Glutamatergic neuron (in vitro differentiated cells): ENCODE measurements at places on chromosomes 11 and 22. TPM values are rescaled to one million over a fixed set of nuclear protein-coding genes. Genes with fewer than 3 reads are reported as not detected.

Gene RCN1
- total RNA-seq: 200 TPM

Gene RFPL2
- 1.4 TPM for total RNA-seq

Gene MS4A6A
- not detected for total RNA-seq

Gene TMEM191B
- 42.7 TPM for total RNA-seq

Gene MISFA
- 1.7 TPM for total RNA-seq

Gene CDCA5
- total RNA-seq: 7.7 TPM

Gene SYT13
- total RNA-seq: 7.5 TPM

Gene MRGPRF
- total RNA-seq: 1.0 TPM

GRCh38 chr11:47593934-47594855 lies at the start of gene C1QTNF4:
Gene C1QTNF4 (minus strand): TSS chr11:47594411. CDS start chr11:47590810, 3,601 bp downstream.
- peak; percentile 62 for DNase-seq
- H3K4me1 ChIP-seq: peaks cover 10% of the 10 kb centered on the region
- peaks cover 23% of the 10 kb centered on the region for H3K27me3 ChIP-seq

GRCh38 chr11:66048547-66049323 lies at the start of gene GAL3ST3:
Gene GAL3ST3 (minus strand): TSS chr11:66049161. CDS start chr11:66045415, 3,746 bp downstream.
- H3K4me3 ChIP-seq: peak within 1 kb of the TSS; percentile 68
- H3K27me3 ChIP-seq: peaks cover 8% of the 10 kb centered on the region
- H3K4me1 ChIP-seq: peaks cover 22% of the 10 kb centered on the region
- DNase-seq: peak; percentile 55
- no peaks in the 10 kb centered on the region for H3K36me3 ChIP-seq

- peak; percentile 46 for DNase-seq
- H3K4me1 ChIP-seq: peaks cover 12% of the 10 kb centered on the region
- no peak overlapping the region for H3K4me3 ChIP-seq
- no peaks in the 10 kb centered on the region for H3K27me3 ChIP-seq
Measured at GRCh38 chr11:15307619-15308024, 192.9 kb downstream of the INSC start.

- DNase-seq: no peak
- no peaks in the 10 kb centered on the region for H3K27me3 ChIP-seq
- no peak overlapping the region for H3K4me3 ChIP-seq
- no peaks in the 10 kb centered on the region for H3K36me3 ChIP-seq
- H3K4me1 ChIP-seq: no peaks in the 10 kb centered on the region
Measured at GRCh38 chr11:47314992-47315391, 37.5 kb downstream of the MYBPC3 start.

DNA sequence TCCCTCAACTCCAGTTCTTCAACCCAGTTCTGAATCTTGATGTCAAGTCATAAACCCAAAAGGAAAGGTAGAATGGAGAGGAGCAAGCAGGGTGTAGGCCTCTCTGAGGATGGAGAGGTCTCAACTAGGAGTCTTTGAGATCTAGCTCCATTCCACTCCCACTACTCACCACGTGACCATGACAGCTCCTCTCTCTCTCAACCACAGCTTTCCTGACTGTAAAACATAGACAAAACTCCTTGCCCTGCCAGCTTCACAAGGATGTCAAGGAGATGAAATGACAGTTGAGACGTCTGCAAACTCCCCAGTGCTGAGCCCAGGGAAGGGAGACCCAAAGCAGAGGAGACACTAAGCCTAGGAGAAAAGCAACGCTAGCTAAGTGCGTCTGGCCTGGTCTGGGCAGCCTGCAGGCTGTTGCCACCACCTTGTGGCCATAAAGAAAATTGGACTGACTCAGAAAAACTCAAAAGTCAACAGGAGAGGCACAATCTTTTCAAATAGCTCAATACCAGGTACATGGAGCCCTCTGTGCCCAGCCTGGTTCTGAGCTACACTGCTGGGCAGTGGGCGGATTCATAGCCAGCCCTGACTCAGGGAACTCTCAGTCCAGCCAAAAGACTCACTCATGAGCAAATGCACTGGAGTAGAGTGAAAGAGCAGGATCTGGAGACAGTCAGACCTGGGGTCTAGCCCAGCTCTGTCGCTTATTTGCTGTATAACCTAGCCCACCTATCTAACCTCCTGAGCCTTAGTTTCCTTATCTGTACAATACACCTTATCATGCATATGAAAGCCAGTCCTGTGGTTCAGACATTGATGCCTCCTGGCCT lies 3.4 kb downstream of the CLPB start:
- peak; percentile 52 for DNase-seq
- H3K27ac ChIP-seq: no peak overlapping the region
- H3K27me3 ChIP-seq: peaks cover 5% of the 10 kb centered on the region

- H3K4me3 ChIP-seq: peak overlapping the region; percentile 88
- H3K27me3 ChIP-seq: peaks cover 3% of the 10 kb centered on the region
- H3K4me1 ChIP-seq: peaks cover 12% of the 10 kb centered on the region
- H3K36me3 ChIP-seq: no peaks in the 10 kb centered on the region
- DNase-seq: peak; percentile 51
Measured at GRCh38 chr22:19291218-19291579, 320 bp downstream of the CLTCL1 start.

DNA sequence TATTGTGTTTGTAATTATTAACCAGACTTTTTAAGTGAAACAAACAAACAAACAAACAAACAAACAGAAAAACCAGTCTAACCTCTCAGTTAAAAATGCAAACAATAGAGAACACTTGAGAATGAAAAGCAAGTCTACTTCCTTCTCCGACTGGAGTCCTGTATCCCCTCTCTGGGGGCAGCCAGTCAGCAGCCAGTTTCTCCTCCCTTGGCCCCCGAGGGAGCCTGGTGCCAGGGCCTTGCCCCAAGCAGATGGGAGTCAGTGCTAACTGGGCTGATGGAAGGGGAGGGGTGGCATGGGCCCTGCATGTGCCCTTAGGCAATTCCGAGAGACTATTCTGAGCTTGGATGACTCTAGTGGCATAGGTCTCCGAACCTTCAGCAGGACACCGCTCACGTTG lies 137.2 kb downstream of the GRIK4 start:
- H3K4me1 ChIP-seq: peaks cover 7% of the 10 kb centered on the region
- DNase-seq: no peak
- H3K4me3 ChIP-seq: no peak overlapping the region
- no peak overlapping the region for H3K27ac ChIP-seq
- peaks cover 5% of the 10 kb centered on the region for H3K27me3 ChIP-seq

DNA sequence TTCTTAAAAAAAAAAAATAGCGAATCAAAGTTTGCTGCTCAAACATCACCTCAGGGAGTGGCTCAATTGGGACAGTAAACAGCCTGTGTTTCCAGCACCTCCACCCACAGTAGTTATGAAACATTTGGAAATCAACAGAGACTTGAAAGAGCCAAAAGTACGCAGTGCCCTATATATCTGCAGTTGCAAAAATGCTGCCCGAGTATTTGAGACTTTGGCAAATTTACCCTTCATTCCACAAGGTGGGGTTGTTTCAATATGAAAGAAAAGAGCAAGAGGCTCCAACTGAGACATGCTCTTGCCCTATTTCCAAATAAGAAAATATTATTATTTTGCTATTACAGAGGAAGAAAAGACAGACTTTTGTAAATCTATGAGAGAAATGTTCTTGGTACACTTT lies 851.1 kb upstream of the RAG2 start:
- H3K36me3 ChIP-seq: no peaks in the 10 kb centered on the region
- H3K27me3 ChIP-seq: no peaks in the 10 kb centered on the region
- no peak overlapping the region for H3K27ac ChIP-seq
- DNase-seq: no peak

DNA sequence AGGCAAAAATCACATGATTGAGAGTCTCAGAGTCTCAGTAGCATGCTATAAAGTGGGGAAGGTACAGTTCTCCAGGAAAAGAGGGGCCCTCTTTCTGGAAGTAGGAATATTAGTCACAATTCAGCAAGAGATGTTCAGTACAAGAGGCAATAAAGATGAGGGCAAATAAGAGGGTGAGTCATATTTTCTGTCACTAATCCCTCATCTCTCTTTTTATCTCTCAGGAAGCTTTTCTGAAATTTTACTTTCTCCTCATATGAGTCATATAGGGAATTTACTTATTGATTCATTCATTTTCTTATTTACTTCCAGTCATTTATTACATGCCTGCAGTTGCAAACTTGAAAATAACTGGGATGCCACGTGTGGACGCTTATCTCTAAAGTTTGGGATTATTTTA lies 3.4 kb upstream of the NXPE1 start:
- no peaks in the 10 kb centered on the region for H3K4me1 ChIP-seq
- DNase-seq: no peak
- no peak overlapping the region for H3K4me3 ChIP-seq
- H3K36me3 ChIP-seq: no peaks in the 10 kb centered on the region
- no peak overlapping the region for H3K27ac ChIP-seq

GRCh38 chr22:50544078-50544745 lies 1.5 kb upstream of the KLHDC7B start:
- H3K4me3 ChIP-seq: no peak overlapping the region
- peaks cover 3% of the 10 kb centered on the region for H3K4me1 ChIP-seq
- peaks cover 5% of the 10 kb centered on the region for H3K27me3 ChIP-seq

DNA sequence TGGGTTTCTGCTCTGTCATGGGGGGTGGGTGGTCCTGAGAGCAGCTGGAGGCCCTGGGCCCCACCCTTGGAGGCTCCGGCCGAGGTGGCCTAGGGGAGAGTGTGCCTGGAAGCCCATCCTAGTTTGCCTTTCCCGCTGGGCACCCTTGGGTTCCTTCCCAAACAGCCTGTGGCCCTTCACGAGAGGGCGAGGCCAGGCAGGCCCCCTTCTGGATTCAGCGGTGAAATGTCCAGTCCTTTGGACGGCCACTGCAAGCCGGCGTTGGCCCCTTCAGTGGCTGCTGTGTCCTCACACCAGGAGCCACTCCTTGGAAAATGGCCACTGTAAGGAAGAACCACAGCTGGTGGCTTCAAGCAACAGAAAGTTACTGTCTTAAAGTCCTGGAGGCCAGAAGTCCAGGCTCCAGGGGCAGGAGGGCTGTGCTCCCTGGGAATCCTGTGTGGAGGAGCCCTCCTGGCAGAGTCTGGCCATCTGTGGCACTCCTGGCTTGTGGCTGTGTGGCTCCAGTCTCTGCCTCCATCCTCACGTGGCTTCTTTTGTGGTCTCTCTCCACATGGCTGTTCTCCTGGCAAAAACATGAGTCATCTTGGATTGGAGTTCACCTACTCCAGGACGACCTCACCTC lies 854.1 kb downstream of the TBC1D22A start:
- H3K27ac ChIP-seq: no peak overlapping the region
- H3K27me3 ChIP-seq: peaks cover 7% of the 10 kb centered on the region
- no peak for DNase-seq

GRCh38 chr11:119416606-119417580 lies 6.1 kb downstream of the THY1 start:
- no peak for DNase-seq
- peaks cover 12% of the 10 kb centered on the region for H3K27me3 ChIP-seq
- H3K4me1 ChIP-seq: no peaks in the 10 kb centered on the region
- H3K4me3 ChIP-seq: no peak overlapping the region

- H3K36me3 ChIP-seq: no peaks in the 10 kb centered on the region
- H3K27me3 ChIP-seq: peaks cover 4% of the 10 kb centered on the region
- H3K27ac ChIP-seq: no peak overlapping the region
- no peaks in the 10 kb centered on the region for H3K4me1 ChIP-seq
Measured at GRCh38 chr11:69477086-69477485, 4.4 kb upstream of the LINC01488 start.

DNA sequence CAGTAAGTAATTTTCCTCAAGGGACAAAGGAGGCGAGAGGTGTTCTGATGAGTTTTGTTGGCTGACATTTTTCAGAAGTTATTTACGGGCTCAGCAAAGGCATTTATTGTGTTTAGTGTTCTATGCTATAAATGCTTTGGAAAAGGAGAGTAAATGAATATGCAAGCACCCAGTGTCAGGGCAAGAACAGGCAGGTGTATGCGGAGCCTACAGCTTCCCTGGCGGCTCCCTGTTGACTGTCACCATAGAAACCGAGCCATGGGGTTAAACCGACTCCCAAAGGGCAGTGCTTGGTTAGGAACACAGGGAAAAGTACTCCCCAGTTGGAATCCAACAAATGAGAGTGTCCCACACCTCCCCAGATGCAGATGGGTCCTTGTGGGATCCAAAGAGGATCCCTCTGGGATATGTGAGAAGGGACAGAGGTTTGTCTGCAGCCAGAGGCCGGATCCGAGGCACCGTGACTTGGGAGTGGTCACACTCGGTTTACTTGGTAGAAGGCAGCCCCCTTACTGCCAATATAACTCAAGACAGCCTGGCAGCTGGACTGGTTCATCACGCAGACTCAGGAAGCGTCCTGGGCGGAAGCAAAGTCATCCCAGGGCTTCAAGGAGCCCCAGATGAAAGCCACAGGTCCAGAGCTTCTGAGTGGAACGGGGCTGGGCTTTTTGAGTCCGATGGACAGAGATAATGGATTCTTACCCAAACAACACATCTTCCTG lies 329.7 kb downstream of the CTTN start:
- no peak for DNase-seq
- H3K27me3 ChIP-seq: peaks cover 3% of the 10 kb centered on the region
- peaks cover 7% of the 10 kb centered on the region for H3K36me3 ChIP-seq
- H3K27ac ChIP-seq: no peak overlapping the region

GRCh38 chr11:78354408-78355308 lies 63.0 kb downstream of the GAB2 start:
- peak overlapping the region; percentile 91 for H3K27ac ChIP-seq
- H3K36me3 ChIP-seq: no peaks in the 10 kb centered on the region
- peaks cover 40% of the 10 kb centered on the region for H3K4me1 ChIP-seq
- H3K27me3 ChIP-seq: peaks cover 9% of the 10 kb centered on the region

DNA sequence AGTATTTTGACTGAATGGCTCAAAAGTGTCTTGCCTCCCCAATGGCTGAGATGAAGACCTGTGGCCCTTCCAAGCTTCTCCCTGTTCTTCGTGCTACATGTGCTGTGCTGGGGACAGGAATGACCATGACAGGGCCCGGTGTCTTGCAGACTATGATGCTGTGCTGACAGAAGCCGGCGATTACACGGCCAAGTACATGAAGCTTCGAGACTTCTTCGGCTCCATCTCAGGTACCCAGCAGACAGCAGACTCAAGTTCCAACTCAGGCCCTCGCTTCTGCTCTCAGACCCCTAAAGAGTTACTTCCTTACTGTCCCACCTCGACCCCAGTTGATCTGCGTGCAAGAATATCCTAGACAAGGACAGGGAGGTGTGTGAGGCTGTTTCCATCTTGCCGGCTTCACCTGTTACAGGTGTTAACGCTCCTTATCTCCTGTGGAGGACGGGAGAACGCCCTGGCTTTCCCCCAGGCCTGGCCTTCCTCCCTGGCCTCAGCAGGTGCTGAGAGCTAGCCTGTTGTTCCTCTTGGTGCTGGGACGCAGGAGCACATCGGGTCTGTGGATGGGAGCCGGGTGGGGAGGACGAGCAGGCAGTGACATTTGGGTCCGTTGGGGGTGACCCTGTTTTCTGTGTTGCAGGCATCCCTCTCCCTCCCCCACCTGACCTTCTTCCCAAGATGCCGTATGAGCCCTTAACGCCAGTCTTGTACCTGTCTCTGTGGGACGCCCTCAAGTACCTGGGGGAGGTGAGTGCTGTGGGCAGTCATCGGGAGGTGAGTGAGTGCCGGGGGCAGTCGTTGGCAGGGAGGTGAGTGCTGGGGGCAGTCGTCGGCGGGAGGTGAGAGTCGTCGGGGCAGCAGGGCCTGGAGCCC lies 38.1 kb downstream of the GLB1L2 start:
- H3K4me3 ChIP-seq: no peak overlapping the region
- H3K27me3 ChIP-seq: peaks cover 19% of the 10 kb centered on the region
- no peaks in the 10 kb centered on the region for H3K36me3 ChIP-seq
- no peak overlapping the region for H3K27ac ChIP-seq
- H3K4me1 ChIP-seq: peaks cover 12% of the 10 kb centered on the region
